ENCODE measurements at places on chromosomes 3 and 15.

DNA sequence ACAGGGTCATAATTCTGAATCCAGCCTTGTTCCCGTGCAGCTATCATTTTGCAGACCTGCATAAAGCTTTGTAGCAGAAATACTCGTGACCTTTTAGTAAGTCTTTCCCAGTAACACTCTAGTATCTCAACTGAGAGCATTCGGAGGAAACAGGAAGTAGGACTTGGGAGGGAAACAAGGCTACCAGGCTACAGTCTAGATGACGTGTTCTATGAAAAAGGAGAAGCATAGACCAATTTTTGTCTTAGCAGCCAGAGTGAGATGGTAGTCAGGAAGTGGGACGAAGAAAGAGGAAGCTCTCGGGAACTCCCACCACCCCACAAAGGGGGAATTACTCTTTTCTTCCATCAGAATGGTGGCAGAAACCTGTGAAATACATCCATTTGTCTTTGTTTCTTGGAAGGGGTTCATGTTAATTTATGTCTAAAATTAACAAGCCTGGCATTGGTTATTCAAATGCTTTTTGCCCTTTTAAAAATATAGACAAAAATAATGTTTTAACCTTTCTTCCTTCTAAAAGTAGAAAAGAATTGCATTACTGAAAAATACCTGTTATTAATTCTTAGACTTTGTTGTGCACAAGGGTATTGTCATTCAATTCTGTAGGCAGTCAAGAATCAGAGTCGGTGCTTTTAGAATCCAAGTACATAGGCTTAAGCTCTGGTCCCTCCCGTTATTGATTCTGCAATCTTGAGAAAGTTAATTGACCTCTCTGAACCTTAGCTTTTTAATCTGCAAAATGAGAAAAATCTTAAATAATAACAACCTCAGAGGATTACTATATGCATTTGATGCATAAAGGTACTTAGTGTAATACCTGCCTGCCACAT is 1.6 kb upstream of the SUCNR1 start:
- peak; percentile 43 for DNase-seq

GRCh38 chr3:112605285-112605684 is 35.7 kb downstream of the CCDC80 start:
- peak; percentile 95 for DNase-seq

GRCh38 chr3:58471025-58471887 is 20.6 kb upstream of the KCTD6 start:
- DNase-seq: peak; percentile 79

DNA sequence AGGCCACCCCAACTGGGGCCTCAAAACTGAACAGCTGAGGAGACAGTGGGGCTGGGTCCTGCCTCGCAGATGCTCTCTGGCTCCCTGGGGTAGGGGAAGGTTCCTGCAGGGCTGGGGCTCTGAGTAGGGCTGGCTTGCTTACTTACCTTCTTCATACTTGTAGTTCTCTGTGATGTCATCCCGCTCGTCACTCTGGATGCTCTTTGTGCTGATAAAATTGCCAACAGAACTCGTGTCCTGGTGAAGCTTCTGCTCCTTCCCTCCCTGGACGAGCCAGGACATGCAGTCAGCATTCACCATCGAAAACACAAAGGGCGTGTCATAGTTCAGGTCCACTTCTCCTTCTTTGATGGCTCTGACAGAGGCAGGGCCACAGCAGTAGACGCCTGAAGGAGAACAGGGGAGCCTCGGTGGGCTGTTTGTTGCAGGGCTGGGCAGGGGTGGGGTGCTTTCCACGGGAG is 17.9 kb upstream of the EPB42 start:
- no peak for DNase-seq

- DNase-seq: no peak
Observed at GRCh38 chr15:63405159-63405558, 23.5 kb upstream of the CA12 start.

GRCh38 chr3:123984957-123985356 is 7.0 kb downstream of the ROPN1 start:
- no peak for DNase-seq

- peak; percentile 90 for DNase-seq
Observed at GRCh38 chr15:84685304-84685703, 27.3 kb upstream of the NMB start.

DNA sequence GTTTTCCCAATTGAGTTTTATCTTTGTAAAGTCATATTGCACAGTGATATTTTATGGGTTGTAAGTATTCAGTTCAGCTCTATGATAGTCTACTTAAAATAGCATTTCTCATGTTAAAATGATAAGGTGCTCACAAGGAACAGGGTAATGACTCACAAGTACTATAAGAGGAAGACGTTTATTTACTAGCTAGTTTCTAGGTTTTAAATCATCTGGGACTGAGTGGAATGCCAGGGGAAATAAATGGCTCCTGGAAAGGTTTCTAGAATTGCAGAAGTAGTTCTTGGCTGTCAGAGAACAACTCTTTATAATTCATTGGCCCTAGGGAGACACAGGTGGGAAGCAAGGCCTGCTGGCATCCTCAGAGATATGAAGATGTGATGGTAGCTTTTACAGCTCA is 112.8 kb downstream of the CHDH start:
- DNase-seq: no peak

DNA sequence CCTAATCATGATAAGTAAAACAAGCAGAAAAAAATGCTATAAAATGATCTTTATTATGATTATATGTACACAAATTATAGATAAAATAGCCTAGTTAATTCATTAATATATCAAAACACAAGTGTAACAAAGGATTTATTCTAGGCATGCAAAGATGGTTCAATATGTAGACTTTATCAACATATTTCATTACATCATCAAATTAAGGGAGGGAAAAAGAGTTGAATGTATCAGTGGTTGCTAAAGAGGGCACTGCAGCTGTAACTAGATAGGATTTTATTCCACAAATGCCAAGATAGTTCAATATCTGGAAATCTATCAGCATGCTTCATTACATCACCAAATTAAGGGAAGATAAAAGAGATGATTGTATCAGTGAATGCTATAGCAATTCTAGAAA is 248.3 kb downstream of the LPP start:
- DNase-seq: no peak

DNA sequence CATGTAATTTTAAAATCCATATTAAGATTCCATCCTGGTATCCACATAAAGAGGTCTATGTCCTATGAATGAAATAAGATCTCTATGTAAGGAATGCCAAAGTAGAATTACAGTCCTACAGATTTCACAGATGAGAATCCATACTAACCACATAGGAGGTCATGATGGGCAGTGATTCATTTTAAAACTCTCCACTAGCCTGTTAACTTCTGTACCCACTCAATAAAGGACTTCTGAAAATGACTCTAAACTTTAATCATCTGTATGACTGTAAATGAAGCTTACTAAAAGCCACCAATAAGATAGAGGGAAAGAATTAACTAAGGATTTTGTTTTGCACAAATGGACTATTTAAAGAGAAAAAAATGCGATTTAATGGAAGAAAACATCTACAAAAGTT is 28.7 kb downstream of the MORC1 start:
- no peak for DNase-seq

DNA sequence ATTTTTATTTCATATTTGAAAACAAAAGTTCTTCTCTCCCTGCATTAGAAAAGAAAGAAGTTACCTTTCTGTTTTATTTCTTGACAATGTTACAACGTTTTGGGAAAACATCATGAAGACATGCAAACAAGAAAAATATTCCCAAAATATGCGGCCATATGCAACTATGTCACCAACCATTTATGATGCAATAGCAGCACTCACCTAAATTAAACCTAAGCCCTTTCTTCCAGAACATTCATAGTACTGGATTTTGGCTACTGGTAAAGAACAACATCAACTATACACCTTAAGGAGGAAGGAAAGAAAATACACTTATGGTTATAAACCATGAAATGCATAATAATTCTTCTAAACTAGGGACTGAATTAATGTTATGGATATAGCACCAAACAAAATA is 164.5 kb downstream of the PEAK1 start:
- no peak for DNase-seq

GRCh38 chr3:106827515-106828213 is 549.6 kb upstream of the CCDC54 start:
- DNase-seq: peak; percentile 56

GRCh38 chr3:42174679-42175385 is 83.7 kb downstream of the TRAK1 start:
- no peak for DNase-seq

DNA sequence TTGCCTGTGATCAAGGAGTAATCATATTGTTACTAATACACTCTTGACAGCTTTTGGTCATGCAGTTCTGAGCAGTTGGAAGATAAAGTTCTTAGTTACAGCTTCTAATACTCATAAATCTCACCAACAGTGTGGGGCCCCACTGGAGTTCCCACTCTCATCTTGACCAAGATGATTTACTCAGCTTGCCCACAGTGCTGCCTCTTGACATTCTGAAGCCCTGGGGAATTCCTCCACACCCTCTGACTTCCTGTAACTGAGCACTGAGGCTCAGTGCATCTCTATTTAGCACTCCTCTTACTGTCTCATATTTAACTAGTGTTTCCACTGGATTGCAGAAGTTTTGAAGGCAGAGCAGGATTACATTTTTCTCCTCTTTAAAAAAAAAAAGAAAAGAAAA is 1.9 kb upstream of the ARL6IP5 start:
- DNase-seq: peak; percentile 68

DNA sequence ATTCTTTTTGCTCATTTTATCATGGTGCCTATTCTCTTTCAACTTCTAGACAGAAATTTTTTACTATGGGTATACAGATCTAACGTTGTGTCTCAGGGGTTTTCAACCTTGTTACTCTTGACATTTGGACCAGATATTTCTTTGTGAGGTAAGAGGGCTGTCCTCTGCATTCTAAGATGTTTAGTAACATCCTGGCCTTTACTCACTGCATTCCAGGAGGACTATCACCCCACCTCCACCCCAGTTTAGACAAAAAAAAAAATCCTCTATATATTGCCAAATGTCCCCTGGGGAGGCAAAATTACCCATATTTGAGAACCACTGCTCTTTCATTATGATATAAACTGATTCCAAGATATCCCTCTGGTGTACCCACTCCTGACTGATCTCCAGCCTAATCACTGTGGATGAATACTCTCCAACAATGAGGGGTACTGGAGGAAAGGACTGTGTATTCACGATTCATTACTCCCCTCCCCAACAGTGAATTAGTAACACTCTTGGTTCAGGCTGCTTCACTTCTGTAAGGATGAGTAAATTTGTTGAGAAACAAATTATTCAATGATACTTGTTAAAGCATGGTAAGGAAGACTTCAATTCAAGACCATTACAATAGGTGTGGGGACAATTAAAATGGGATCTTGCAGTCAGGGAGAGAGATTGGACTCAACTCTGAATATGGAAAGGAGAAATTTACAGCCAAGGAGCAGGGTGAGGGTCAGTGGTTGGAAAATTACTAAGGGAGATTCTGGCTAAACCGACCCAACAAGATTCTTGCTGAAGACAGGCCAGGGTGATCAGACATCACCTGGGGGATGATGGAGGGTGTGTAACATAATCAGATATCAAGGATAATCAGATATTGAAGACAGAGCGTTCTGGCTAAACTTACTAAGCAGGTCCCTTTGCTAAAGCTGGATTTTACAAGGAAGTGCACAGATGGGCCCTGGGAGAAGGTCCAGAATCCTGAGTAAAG is 123.8 kb upstream of the DAZL start:
- peak; percentile 76 for DNase-seq

- DNase-seq: peak; percentile 9
Observed at GRCh38 chr15:29124581-29125381, 144.8 kb downstream of the NSMCE3 start.

DNA sequence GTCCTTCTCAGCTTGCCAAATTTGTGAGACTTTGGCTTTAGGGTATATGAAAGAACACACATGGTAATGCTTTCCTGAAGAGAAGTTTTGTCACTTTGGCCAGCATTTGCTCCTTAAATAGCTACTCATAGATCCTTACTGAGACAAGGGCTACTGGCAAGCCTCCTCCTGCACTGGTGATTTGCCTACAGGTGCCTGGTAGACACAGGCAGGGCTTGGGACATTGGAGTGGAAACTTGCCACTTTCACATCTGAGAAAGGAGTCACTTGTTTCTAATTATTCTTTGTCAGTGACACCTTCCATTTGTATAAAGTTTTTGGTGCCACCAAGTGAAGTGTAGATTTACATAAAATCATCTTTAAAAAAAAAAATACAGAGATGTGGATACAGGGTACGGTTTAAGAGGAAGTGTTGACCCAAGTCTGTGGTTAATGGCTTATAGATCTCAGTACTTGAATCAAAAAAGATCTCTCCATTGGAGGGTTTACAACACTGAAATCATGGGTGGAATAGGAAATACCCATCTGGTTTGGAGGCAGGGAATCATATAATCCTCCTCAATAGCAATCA is 132.8 kb upstream of the GADL1 start:
- DNase-seq: no peak

GRCh38 chr15:85689729-85690128 is 105.0 kb downstream of the KLHL25 start:
- peak; percentile 84 for DNase-seq

DNA sequence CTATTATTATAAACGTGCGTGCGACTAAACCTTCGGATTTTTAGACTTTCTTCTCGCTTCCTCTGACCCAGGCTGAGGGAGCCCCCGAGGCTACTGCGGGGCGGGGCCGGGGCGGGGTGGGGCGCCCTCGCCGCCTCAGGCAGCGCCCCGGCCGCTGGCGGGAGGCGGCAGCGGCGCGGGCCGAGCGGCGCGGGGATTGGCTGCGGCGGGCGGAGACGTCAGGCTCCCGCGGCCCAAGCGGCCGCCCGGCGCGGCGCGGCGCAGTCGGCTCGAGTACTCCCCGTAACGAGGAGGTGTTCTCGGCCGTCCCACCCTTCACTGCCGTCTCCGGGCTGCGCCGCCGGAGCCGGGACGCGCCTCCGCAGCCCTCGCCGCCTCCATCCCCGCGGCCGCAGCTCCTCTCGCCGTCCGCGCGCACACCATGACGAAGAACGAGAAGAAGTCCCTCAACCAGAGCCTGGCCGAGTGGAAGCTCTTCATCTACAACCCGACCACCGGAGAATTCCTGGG is at the start of gene ATP1B3:
Gene ATP1B3 (plus strand): TSS at position 263 of the 510 bp plus-strand sequence. CDS start 159 bp downstream, at position 422.
- peak; percentile 80 for DNase-seq

GRCh38 chr3:76474632-76475031 is 565.3 kb upstream of the ROBO2 start:
- no peak for DNase-seq

- no peak for DNase-seq
Observed at GRCh38 chr15:86620157-86620556, 540.5 kb downstream of the AGBL1 start.

- DNase-seq: peak; percentile 52
Observed at GRCh38 chr3:132090921-132091320, 56.1 kb upstream of the CPNE4 start.

- DNase-seq: peak; percentile 79
Observed at GRCh38 chr3:36729204-36730056, 34.9 kb downstream of the DCLK3 start.

- no peak for DNase-seq
Observed at GRCh38 chr3:170660139-170660538, 74.3 kb upstream of the SLC7A14 start.

DNA sequence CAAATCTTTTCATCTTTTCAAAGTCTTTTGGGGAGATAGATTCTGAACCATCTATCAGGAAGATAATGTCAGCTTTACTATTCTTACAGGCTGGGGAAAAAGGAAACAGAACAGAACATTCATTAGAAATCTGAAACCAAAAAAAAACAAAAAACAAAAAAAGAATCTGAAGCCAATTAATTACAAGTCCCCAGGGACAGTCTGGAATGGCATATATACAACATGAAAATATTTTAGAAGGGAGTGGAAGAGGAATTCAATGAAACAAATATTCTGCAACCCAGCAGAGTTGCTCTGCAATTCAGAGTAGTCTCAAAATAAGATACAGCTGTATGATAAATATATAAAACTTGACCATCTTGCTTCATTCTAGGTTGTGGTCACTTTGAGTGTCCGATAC is 41.7 kb upstream of the CAPN7 start:
- DNase-seq: no peak
